ENCODE measurements at places on chromosomes 11 and 22.

DNA sequence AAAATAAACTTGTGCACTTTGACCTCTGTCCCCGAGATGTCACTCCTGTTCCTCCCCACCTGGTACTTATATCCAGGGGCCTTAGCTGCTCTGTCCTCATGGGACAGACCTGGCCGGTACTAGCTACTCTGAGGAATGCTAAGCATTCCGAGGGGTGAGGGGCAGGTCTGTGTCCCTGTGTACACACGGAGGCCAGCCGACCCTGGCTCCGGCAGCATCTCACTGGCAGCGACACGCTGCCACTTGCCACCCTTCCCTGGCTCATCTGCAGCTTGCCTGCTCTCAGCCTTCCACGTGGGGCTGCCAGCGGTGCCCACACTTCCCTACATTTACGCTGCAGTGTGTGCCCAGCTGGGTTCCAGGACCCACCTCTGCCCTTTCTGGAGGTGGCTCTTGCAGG is 21.6 kb upstream of the TEF start:
- DNase-seq: no peak

DNA sequence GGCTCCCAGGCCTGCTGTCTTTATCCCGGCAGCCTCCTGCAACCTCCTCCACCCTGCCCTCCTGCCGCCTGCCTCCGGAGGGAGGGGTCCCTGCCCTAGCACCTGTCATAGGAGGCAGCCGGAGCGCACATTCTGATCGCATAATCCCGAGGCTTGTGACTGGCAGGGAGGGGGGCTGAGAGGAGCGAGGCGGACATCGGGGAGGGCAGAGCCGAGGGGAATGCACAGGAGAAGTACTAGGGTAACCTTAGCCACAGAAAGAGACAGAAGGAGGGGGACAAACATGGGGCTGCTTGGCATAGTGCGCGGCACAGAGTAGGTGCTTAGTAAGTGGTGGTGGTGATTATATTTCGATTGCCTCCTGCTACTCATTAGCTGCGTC is 9.2 kb upstream of the ALX4 start:
- no peak for DNase-seq

DNA sequence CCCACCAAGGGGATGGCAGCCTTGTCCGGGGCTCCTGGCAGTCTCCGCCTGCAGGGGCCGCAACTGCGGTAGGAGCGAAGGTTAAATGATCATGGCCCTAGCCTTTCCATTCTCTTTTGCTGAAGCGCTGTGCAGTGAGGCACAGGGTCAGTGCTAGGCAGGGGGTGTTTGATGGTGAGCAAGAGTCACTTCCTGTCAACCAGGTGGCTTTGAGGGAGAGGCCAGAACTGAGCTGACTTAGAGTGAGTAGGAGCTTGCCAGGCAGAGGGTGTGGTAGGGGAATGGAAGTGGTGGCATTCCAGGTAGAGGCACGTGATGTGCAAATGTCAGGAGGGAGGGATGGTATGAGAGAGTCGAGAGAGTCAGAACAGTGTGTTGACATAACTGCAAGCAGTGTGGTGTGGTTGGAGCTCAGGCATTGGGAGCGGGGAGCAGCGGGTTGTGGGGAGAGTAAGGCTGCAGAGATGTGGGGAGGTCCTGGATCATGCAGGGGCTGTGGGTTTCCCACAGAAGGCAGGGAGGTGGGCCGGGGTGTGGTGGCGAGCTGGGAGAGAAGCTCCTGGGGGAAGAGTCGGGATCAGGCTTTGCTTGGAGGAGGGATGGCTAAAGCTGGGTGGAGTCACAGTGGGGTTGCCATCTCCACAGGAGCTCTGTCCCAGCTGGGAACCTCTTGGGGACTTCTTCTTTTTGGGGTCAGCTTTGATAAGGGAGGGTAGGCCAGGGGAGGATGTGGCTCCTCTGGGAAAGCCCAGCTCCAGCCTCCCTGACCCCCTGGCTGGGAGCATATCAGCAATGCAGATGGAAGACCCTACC is 33.3 kb downstream of the AMPD3 start:
- DNase-seq: no peak

DNA sequence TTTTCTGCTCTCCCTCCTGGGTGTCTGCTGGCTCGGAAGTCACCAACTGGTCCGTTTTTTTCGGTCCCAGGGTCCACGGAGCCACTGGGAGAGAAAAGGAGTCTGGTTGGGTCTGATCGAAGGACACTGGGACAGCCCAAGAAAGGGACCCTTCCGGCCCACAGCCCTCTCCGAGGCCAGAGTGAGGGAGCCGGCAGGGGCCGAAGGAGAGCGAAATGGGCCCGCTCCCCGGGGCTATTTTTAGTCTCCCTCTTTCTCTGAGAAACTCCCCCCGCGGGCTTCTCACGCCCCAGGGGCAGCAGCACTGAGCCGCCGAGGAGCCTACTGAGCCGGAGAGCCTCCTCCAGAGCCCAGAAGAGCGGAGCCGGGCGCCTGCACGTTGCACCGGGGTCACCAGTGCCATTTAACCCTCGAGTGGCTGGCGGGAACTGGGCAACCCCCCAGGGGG is 1.9 kb downstream of the ESAM start:
- no peak for DNase-seq

DNA sequence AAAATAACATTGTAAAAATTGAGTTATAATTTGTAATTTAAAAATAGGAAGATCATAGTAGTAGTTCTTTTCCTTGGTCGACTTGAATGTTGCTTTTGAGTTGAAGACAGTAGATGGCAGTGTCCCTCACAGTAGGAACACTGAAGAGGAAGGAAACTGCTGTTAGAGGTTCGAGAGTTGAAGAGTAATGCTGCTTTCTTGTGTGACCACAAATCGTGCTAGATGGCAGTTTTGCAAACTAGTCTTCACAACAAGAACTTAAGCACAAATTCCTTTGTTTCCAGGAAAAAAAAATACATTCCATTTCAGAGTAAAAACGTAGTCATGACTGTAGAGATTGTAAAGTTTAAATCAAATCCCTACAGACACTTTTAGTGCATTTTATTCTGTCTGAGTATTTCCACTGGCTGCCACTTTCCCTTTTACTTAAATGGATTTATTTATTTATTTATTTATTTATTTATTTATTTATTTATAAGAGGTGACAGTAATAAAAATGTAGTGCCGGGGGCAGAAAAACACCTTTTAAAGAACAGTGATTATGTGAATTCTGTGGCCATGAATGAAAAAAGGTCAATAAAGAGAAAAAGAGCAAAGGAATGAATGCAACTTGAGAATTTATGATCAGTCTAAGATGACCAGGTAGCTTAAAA is 54.6 kb downstream of the SPECC1L start:
- DNase-seq: no peak

DNA sequence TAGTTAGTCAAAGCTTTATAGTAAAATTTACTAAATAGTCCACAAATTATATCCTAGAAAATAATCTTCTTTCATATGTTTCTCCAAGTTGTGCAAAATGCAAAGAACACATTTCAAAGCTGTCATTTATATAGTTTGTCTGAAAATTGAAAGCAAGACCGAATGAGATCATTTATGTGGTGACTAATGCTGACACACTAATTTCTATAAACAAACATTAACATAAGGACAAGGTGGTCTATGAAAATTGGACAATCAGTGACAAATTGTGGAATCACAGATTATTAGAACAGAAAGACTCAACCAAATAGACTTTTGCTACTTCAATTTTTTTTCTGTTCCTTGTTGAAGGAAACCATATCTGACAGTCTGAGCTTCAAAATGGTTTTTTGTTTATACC is 1056.1 kb downstream of the LRRC4C start:
- no peak for DNase-seq

DNA sequence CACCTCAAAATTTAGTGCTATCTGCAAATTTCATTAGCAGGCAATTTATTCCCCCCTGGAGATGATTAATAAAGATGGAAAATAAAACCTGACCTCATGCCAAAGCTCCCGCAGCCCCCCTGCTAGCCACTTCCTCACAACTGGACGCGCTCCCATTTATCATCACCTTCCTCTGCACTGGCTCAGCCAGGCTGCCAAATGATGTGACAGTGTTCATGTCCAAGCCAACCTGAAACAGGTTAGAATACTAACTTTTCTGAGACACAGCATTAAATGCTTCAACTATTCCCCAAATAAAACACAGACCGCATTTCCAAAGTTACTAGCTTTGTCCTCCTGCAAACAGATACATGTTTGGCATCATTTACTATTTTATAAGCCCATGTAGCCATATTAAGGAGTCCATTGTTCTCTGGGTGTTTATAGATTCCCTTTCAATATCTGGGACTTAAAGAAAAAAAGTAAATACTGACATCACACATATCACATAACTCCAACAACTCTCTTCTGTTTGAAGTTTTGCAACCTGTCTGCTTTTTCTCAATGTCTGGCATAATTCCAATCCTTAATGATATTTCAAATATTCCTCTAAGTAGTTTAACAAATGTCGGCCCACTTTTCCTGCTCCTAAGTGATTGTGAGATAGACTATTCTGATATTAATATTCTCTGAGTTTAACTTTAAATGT is 829.7 kb upstream of the FAT3 start:
- DNase-seq: no peak

GRCh38 chr11:85791409-85791990 is 19.4 kb downstream of the SYTL2 start:
- DNase-seq: no peak

DNA sequence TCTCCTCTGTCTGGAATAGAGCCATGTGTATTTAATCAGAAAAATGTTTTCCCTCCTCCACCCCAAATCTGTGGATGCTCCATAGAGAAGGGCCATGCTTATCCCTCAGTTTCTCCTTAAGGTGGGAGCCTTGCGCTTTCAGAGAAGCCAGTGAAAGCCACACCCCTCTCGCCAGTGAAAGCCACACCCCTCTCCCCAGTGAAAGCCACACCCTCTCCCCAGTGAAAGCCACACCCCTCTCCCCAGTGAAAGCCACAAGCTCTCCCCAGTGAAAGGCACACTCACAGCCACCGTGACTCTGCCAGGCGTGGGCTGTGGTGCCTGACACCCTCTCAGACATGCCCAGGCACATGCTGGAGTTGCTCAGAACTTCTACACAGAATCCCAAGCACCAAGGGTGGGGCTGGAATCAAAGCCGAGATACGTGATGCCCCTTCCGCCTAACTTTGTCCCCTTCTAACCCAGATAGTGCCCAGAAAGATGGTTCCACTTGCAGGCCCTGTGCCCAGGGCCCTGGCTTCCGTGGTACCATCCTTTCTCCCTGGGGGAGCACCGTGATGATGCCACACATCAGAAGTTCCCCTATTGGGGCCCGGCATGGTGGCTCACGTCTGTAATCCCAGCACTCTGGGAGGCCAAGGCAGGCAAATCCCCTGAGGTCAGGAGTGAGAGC is 16.5 kb upstream of the PRR5 start:
- DNase-seq: peak; percentile 25

DNA sequence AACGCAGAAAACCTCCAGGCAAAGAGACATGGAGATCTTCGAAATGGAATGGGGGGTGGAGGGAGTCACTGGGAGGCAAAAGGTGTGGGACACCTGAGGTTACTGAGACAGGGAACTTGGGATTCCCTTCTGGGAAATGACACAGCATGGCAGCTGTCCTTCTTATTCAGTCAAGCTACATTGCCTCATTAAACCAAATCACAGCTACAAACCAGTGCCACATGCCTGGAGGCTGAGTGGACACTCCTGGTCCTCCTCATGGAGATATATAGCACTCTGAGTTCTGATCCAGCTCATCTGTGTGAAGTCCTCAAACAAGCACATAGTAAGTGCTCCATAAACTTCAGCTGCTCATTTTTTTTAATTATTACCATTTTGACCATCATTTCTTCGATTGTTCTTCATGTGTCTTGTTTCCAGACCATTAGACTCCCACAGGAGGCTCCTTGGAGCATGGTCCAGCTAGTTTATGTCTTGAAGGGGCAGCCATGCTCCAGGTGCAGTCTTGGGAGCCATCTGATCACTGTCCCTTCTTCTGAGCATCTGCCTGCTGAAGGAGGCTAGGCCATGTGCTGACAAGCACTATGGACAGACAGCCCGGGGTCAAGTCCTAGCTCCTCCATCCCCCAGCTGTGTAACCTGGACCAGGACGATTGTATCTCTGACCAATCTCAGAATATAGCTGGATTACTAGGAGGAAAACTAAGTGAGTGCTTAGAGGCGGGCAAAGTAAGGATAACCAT is 9.7 kb upstream of the FXYD2 start:
- DNase-seq: no peak

DNA sequence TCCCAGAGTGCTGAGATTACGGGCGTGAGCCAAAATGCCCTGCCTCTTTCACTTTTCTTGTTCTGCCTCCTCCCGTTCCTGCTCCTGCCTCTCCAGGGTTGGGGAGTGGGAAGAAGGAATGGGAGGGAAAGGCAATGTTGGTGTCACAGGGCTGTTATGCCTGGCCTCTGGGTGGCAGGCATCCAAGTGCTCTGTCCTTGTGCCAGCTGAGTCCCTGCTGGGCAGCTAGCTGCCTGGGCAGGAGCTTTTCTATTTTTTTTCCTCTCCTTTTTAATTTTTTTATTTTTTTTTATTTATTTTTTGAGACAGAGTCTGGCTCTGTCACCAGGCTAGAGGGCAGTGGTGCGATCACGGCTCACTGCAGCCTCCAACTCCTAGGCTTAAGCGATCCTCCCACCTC is 4.1 kb upstream of the SAC3D1 start:
- no peak for DNase-seq

DNA sequence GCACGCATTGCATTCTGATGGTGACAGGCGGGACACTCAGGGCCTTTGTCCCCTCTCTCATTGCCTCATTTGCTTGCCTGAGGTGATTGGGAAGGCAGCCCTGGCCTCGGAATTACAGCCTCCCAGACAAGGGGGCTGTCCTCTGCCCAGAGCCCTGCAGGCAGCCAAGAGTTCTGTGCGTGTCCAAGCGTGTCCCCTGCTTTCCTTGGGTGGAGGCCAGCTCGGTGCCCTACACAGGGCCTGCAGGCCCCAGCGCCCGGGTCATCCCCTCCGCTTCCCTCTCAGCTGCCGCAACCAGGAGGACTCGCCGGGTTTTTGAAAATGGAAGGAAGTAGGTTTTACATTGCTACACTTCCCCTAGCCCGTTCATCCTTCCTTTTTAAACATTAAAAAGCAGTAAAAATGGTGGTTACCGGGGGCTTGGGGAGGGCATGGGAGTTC is 1.9 kb downstream of the GRAMD4 start:
- DNase-seq: no peak

DNA sequence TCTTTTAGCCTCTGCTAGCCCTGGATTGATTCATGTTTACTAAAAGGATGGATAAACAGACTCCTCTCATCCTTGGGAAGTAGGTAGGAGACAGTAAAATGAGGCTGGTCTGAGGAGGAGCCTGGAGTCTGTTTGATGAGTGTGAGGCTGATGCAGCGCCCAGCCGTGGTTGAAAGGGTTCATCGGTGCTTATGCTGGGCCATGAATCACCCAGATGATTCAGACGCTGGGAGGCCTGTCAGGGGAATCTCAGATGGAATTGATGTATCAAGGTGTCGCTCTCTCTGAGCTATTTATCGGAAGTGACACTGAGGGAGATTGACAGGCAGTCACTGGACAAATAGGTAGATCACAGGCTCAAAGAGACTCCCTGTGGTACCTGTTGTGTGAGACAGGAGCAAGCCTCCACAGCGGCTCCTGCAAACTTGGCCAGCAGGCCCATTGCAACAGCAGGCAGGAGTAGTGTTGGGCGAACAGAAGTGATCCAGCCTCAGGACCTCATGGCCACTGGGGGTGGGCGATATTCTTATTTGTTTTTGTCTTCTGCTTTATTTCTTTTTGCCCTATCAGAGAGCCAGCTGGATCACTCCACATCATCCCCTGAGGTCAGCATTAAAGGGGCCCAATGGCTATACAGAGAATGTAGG is 109.9 kb upstream of the CADM1 start:
- DNase-seq: no peak

Data from activated gamma-delta T cell (primary cell).